ENCODE measurements at places on chromosomes 12 and 14.

DNA sequence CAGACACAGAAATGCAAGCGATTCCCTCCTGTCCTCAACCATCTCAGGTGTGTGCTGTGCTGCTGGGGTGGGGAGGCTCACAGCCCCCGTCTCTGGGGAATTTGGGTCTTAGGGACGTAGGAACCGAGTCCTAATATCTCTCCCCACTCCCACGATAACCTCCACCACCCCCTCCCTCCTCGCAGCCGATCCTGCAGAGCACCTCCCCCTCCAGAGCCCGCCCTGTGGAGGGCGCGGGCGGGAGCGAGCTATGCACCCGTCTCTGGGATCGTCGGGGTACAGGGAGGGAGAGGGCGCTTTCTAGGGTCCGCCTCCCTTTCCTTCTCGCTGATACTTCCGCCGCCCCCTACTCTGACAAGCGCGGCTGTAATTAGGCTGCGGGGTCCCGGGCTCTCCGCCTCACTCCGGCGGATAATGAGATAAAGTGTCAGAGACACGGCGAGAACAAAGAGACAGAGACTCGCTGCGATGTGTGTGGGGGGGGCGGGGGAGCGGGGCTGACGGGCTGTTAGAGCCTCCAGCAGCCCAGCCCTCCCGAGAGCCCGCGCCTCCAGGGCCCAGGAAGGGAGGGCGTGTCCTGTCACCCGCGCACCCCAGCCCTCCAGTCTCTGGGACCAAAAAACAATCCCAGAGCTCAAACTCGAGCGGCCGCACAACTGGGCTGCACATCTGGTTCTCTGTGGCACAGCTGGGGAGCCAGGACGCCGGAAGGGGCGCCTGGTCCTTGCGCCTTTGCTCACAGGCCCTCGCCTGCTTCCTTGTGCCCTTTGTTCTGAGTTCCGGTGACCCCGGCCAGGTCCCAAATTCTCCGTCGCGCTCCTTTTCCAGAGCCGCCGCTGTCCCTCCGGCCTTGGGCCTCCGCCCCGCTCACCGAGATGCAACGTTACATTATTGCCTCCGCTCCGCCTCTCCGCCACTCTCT is 8.7 kb downstream of the SHMT2 start:
- DNase-seq, result no peak

DNA sequence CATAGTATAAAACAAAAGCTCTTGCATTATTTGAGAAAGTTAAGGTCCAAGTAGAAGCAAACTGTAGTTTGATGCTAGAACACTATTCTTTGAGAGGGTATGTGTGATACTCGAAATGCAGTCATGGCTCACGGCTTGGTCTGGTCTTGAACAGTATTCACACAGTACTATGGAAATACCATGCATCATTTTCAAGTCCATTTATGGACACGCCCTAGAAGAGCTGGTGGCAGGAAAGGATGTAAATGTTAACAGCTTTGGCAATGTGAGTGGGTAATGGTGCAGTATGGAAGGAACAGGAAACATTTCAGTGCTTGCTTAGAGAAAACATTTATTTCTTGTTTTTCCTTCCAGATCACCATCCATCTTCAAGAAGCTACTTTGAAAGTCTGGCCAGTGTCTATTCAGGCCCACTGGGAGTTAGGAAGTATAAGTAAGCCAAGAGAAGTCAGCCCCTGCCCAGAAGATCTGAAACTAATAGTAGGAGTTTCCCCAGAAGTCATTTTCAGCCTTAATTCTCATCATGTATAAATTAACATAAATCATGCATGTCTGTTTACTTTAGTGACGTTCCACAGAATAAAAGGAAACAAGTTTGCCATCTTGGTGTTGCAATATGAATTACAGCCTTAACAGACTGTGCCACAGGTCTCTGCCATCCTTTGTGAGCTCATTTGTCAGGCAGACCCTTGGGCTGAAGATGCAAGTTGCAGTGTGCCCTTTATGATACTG is 5.7 kb upstream of the AKAP5 start:
- no peak for DNase-seq

- no peak for DNase-seq
Observed at GRCh38 chr14:32102152-32102787, 25.2 kb downstream of the ARHGAP5 start.

GRCh38 chr12:68831272-68831671 is 23.3 kb downstream of the MDM2 start:
- DNase-seq, result no peak

DNA sequence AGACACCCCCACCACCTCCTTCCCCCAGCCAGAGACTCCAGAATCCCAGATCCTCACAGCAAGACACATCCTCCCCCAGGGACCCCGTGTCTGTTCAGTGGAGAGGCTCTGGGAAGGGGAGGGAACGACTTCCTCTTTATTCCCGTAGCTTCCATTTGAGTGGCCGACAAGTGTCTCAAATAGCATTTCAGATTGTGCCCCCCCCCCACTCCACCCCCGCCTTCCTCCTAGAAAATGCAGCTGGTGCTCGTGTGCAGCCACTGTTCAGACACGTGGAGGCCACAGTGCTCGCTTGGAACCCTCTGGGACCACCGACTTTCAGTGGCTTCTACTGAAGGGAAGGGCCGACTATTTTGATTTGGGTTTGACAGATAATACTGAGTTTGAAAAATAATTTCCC is 14.3 kb downstream of the PPP2R5C start:
- DNase-seq, result no peak

DNA sequence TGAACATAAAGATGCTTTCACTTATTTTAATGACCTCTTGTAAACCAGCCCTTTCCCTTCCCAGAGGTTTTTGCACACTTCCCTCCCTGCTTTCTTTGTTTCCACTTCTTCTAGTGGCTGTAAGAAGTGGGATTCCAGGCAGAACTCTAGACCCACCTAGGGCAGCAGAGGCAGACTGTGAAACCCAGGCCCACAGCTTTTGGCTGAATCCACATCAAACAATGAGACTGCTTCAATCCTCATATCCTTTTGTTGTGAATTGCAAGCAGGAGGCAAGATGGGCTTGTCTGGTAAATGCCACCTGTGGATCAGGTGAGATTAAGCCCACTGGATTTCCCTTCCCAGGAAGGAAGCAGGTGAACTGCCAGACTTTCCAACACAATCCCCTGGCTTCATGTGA is 12.8 kb downstream of the CCDC177 start:
- DNase-seq, result no peak

GRCh38 chr12:64781280-64782190 is 22.3 kb upstream of the GNS start:
- DNase-seq, result peak; percentile 35

- peak; percentile 87 for DNase-seq
Observed at GRCh38 chr12:75690296-75690955, 179.0 kb upstream of the KRR1 start.

- peak; percentile 72 for DNase-seq
Observed at GRCh38 chr14:71855399-71856036, 76.7 kb upstream of the RGS6 start.

- no peak for DNase-seq
Observed at GRCh38 chr12:73362666-73363065, 1090.5 kb downstream of the TRHDE start.

DNA sequence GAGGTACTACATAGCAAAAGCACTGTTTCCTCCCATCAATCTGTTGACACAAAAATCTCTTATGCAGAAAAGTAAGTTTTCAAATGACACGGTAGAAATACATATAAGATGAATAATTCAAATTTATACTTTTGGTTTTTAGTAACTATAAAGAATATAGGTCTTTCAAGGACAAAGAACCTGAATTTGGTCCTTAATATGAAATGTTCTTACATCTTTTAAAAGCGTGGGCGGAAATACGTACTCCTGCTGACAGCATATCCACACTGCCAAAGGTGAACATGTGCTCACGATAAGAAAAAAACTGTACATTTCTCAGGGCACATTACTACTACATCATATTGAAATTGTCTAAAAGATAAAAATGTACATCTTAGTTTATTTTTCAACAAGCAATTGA is 127.6 kb downstream of the FOXN3 start:
- no peak for DNase-seq

DNA sequence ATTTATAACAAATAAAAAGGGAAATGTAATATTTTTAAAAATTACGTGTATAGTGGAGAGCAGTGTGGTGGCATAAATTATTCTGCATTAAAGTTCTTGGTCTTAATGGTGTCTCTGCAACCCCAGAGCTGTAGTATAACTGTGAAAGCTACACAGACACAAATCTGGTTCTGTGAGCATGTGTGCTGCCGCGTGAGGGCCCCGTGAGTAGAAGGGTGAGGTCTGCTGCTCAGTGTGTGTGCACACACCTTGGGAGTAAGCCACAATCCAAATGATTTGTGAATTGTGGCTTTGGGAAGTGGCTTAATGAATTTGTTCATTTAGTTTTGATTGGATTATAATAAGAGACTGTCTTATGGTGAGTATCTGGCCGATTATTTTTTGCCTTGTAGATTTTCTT is 16.8 kb downstream of the PELI2 start:
- no peak for DNase-seq

DNA sequence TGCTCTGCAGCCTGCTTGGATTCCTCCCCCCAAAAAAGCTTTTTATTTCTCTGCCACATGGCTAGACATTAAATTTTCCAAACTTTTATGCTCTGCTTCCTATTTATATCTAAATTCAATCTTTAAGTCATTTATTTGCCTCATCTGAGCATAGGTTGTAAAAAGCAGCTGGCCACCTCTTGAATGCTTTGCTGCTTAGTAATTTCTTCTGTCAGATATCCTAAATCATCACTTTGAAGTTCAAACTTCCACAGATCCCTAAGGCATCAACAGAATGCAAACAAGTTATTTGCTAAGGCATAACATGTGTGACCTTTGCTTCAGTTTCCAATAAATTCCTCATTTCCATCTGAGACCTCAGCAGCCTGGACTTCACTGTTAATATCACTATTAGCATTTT is 209.6 kb downstream of the FSCB start:
- no peak for DNase-seq

DNA sequence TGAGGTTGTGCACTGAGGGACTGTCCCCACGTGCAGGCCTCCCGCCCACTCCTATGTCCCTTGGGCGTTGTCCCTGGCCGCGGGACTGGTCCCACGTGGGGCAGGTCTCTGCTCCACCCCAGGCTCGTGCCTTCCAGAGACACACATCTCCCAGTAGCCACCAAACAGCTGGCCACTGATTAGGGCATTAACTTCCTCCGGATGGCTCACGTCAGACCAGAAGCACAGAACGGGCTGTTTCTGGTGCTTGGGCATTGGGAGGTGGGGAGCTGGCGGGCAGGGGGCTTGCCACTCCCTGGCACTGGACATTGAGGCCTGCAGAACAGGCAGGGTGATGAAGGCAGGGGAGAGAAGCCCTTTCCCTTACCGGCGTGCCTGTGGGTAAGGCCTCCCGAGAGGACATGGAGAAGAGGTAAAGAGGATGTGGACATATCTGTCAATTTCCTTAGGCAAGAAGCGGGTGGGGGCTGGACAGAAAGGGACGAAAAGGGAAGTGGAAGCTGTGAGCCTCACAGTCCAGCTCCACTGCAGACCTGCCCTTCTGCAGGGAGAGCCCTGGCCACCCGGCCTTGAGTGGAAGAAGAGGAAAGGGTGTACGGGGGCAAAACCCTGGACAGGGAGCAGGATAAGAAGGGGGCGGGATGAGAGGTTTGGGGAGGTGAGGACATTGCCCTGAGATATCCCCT is 101.2 kb downstream of the NINJ2 start:
- DNase-seq, result peak; percentile 48

DNA sequence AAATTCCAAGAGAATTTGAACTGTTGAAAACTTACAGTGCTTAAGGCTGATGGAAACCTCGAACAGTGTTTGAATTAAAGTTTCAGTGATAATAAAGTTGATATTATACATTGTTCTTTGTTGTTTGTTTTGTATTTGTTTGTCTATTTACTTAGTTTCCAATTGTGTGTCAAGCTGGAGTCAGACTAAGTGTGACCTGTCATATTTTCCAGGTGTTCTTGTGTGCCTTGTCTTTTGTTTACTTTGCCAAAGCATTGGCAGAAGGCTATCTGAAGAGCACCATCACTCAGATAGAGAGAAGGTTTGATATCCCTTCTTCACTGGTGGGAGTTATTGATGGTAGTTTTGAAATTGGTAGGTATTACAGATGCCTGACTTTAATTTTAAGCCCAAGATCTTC is 6.0 kb downstream of the SLCO1C1 start:
- no peak for DNase-seq

DNA sequence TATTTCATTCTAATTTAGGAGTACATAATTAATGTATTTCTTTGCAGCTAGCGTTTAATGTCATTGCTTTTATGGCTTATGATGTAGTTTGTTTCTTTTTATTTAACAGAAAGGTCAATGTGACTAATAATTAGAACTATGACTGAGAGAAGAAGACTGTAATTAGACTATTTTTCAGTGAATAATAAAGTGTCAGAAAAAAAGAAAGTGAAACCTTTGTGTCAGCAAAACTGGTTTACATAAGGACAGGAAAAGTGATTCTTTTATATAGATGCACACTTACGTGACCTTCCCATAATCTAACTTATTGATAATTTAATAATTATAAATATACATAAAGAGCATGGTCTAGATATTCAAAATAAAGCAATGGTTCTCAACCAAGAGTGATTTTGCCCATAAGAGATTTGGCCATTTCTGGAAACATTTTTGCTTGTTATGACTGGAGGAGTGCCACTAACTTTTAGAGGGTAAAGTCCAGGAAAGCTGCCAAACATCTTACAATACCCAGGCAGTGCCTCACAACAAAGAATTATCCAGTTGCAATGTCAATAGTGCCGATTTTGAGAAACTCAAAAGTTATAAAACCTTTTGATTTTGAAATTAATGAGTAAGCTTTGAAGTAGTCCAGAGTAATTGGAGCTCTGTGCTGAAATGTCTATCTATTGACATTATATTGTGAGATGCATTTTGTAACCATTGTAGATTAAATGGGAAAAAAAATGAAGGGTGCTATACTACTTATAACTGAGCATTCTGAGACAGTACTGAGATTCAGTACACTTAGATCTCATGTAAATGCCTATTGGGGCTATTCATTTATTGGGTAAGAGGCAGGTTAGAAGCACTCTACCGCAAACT is 227.1 kb downstream of the C12orf50 start:
- DNase-seq, result peak; percentile 11

DNA sequence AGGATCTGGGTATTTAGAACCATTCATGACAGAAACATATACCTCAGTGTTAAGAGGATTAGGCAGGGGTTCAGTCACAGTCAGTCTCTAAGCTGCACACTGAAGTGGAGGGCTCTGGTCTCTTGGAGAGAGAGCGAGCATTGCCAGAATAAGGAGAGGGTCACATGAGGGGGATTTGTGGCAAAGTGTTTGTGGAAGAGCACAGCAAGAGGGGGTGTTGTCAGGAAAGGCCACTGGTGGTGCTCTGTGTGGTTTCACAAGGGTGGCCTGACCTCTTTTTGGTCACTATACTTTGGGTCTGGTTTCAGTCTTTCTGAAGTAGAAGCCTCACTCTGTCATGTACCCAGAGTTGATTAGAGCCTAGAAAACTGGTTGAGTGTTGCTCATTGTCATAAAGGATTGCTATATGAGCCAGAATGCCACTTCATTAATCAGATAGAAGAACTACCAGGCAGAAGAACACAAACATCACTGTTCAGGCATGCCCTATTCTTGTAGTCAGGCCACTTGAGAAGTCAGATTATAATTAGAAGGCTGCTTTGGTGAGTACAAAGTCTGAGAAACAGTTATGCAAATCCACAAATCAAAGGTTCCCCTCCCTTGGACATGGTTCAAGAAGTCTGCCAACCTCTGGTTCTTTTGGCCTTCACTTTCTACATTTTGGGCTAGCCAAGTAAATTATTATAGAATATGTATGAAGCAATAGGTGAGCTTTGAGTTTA is 8.4 kb downstream of the TMEM19 start:
- DNase-seq, result no peak

- no peak for DNase-seq
Observed at GRCh38 chr12:58470266-58471010, 449.9 kb downstream of the LRIG3 start.
